Large intestine (tissue), 12 donors: ENCODE measurements at places on chromosomes 3 and 15. TPM values are rescaled to one million over a fixed set of nuclear protein-coding genes. Genes with fewer than 3 reads are reported as not detected.

Gene CHL1
- 14.9 TPM for polyA plus RNA-seq

Gene C15orf62
- 5.4 TPM for polyA plus RNA-seq

Gene CCDC33
- 2.2 TPM for polyA plus RNA-seq

Gene PHLDB2
- polyA plus RNA-seq: 22.2 TPM

Gene CCDC39
- polyA plus RNA-seq: not detected
